Activated CD4-positive, alpha-beta T cell treated with anti-CD3 and anti-CD28 coated beads, Interleukin-2, amount 10 ng/mL, durations not matched to agents 7 days and 5 days (primary cell): ENCODE measurements at places on chromosomes 2 and 18. TPM values are rescaled to one million over a fixed set of nuclear protein-coding genes. Genes with fewer than 3 reads are reported as not detected.
A peak's percentile ranks its signal among the peaks of the same experiment; 100 is the strongest.

GRCh38 chr2:66545258-66545657 lies 110.3 kb downstream of the MEIS1 start:
- H3K27me3 ChIP-seq, result no peaks in the 10 kb centered on the region
- H3K4me1 ChIP-seq, result no peaks in the 10 kb centered on the region
- H3K4me3 ChIP-seq, result no peak overlapping the region

DNA sequence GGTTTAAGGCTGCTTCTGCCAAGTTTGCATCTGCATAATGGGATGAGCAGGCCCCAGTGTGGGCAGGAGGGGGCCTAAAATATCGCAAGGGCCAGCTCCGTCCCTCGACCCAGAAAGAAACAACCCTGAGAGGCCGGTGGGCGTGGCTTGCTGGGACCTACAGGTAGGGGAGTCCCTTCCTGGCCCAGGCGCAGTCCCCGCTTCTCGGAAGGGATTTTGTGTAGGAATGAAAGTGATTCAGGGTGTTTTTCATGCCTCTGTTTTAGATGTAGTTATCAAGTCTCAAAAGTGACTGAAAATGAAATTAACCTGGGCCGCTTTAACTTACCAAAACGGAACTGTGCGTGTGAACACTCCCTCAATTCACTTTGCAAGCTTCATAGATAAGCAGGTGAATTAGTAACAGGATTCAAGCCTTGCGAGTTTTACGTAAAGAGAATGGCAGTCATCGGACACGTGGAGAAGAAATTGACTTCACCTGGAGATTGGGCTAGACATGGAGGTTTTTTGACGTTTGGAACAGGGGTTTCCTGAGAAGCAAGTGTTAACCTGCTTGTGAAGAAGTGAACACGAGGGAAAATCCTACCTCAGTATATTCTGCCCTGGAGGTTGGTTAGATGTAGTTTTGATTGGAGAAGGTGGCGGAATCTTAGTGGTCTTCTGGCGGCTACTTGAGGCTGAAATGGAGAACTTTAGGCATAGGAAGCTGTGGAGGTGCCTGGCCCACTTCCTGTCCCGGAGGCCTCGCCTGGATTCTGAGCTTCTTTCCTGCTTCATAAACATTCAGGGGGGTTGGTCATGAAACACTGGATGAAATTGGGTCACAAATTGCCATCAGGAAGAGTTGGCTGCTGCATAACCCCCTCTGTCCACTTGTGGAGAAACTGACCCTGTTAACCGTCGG lies 1.7 kb downstream of the NCK2 start:
- DNase-seq, result peak; percentile 84
- peak overlapping the region; percentile 86 for H3K4me3 ChIP-seq
- H3K27me3 ChIP-seq, result no peaks in the 10 kb centered on the region
- peaks cover 73% of the 10 kb centered on the region for H3K4me1 ChIP-seq
- peak overlapping the region; percentile 95 for H3K27ac ChIP-seq
- H3K36me3 ChIP-seq, result peaks cover 66% of the 10 kb centered on the region

DNA sequence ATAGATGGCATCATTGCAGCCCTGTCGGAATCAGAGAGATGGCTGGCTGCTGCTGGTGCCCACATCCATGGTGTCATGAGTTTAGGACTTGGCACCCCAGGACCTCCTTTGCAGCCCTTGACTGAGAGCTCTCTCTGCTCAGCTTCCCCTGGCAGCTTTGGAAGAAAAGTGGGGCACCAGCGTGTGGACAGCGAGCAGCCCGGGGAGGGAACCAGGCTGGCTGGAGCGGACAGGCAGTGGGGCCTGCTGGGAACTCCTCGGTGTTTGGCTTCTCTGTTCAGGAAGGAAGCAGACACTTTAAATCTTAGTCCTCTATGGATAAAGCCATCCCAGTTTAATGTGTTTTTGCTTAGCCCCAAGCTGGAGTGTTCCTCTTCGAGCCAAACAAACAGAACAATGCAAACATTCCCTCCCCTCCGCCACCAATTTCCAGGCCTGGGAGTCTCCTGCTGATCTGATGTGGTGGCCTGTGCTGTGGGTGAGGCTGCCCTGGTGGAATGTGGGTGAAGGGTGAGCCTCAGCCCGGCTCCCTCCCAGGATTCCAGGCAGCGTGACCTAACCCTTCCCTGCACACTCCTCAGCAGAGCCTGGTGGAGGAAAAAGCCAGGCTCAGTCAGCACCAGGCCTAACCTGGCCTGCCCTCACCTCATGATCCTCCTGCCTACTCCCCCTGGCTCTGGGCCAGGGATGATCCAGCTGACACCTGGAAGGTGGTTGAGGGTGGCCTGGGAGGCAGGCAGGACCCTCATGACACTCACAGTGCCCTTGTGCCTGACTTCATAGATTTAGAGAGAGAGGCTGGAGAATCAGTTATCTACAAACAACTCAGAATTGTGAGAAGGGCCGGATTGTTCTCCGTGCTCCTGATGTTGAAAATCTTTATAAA lies 21.6 kb upstream of the ITGB6 start:
- H3K4me1 ChIP-seq, result peaks cover 52% of the 10 kb centered on the region
- H3K27me3 ChIP-seq, result peaks cover 3% of the 10 kb centered on the region

- H3K27me3 ChIP-seq, result no peaks in the 10 kb centered on the region
- H3K36me3 ChIP-seq, result no peaks in the 10 kb centered on the region
- no peak for DNase-seq
- H3K27ac ChIP-seq, result no peak overlapping the region
Observed at GRCh38 chr2:17171446-17172049, 346.7 kb downstream of the RAD51AP2 start.

GRCh38 chr18:53152476-53152875 lies 812.5 kb downstream of the DCC start:
- H3K27me3 ChIP-seq, result no peaks in the 10 kb centered on the region
- no peak overlapping the region for H3K4me3 ChIP-seq
- H3K4me1 ChIP-seq, result no peaks in the 10 kb centered on the region
- H3K36me3 ChIP-seq, result no peaks in the 10 kb centered on the region

DNA sequence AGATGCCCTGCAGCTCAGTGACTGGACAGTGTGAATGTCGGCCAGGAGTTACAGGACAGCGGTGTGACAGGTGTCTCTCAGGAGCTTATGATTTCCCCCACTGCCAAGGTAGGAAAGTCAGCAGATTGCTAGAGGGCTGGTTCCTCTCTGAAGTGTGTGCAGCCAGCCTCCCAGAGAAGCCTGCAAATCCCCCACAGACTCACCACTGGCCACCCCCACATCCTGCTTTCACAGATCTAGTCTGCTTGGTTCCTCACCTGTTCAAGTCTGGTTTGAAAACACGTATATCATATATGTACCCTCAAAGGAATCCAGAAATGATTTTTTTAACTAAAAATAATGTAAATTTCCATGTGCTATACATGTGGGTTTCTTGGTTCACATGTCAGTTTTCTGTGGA lies 121.1 kb downstream of the LAMA3 start:
- no peak overlapping the region for H3K27ac ChIP-seq
- H3K4me1 ChIP-seq, result peaks cover 33% of the 10 kb centered on the region
- peak; percentile 68 for DNase-seq
- peaks cover 7% of the 10 kb centered on the region for H3K27me3 ChIP-seq

DNA sequence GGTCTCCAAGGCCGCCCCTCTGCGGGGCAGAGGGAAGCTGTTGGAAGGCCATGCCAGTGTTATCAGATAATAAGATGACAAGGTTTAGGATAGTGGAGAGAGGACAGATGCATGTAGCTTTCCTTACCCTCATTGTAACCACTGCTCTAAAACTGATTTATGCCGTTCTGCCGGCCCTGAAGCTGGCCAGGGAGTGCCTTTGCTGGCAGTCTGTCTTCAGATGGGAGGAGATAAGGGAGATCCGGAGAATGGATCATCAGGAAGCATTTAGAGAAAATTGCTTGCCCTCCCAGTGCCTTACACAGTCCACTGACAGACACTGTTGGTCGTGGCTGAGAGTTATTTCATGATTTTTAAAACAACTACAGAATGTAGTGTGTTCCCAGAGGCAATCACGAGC lies 35.4 kb upstream of the MYO3B start:
- H3K4me1 ChIP-seq, result peaks cover 9% of the 10 kb centered on the region
- no peak for DNase-seq
- no peaks in the 10 kb centered on the region for H3K27me3 ChIP-seq
- H3K36me3 ChIP-seq, result no peaks in the 10 kb centered on the region
- no peak overlapping the region for H3K27ac ChIP-seq

DNA sequence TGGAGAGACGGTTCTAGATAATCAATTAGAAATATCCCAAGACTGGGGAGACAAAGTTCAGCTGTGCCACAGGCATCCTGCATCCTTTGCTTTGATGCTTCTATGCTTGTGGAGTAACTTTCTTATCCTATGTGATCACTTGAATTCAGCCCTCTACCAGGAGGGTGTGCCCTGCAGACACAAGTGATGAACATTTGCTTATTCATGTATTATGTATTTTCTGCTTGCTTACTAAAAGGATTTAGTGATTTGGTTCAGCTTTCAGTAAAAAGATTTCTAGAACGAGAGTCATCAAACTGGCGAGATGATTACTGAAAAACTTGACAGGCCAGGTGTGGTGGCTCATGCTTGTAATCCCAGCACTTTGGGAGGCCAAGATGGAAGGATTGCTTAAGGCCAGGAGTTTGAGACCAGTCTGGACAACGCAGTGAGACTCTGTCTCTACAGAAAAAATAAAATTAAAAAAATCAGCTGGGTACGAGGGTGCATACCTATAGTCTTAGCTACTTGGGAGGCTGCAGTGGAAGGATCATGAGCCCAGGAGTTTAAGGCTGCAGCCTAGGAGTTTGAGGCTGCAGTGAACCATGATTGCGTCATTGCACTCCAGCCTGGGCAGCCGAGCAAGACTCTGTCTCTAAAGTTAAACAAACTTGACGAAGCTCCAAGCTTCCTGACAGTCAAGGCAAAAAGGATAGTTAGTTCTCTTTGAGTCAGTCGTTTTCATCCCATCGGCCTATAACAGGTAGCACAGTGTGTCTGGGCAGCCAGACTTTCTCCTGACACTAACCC lies 13.3 kb downstream of the HK2 start:
- H3K27me3 ChIP-seq, result no peaks in the 10 kb centered on the region
- H3K4me3 ChIP-seq, result no peak overlapping the region
- H3K4me1 ChIP-seq, result peaks cover 95% of the 10 kb centered on the region
- DNase-seq, result no peak
- peak overlapping the region; percentile 87 for H3K27ac ChIP-seq

GRCh38 chr2:114609801-114610200 lies 167.4 kb downstream of the DPP10 start:
- H3K4me3 ChIP-seq, result no peak overlapping the region
- no peaks in the 10 kb centered on the region for H3K36me3 ChIP-seq
- H3K4me1 ChIP-seq, result no peaks in the 10 kb centered on the region
- no peak for DNase-seq
- H3K27ac ChIP-seq, result no peak overlapping the region

GRCh38 chr2:168220965-168221819 lies 26.2 kb downstream of the STK39 start:
- no peak overlapping the region for H3K4me3 ChIP-seq
- no peak overlapping the region for H3K27ac ChIP-seq
- peaks cover 15% of the 10 kb centered on the region for H3K36me3 ChIP-seq
- no peak for DNase-seq

DNA sequence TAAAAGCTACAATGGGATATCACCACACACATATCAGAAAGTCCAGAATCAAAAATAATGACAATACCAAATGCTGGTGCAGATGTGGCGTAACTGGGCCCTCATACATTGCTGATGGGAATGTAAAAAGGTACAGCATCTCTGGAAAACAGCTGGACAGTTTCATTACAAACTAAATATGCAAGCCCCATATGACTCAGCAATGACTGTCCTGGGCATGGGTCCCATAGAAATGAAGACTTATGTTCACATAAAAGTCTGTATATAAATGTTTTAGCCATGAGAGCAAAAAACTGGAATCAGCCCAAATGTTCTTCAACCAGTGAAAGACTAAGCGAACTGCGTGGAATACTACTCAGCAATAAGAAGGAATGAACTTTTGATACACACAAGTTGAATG lies 56.7 kb downstream of the ALPK2 start:
- H3K36me3 ChIP-seq, result no peaks in the 10 kb centered on the region
- no peak overlapping the region for H3K4me3 ChIP-seq
- no peaks in the 10 kb centered on the region for H3K4me1 ChIP-seq
- H3K27ac ChIP-seq, result no peak overlapping the region
- H3K27me3 ChIP-seq, result no peaks in the 10 kb centered on the region
- no peak for DNase-seq

GRCh38 chr2:100163605-100164004 lies 21.2 kb upstream of the AFF3 start:
- H3K36me3 ChIP-seq, result no peaks in the 10 kb centered on the region
- no peak overlapping the region for H3K27ac ChIP-seq
- H3K4me1 ChIP-seq, result no peaks in the 10 kb centered on the region
- peaks cover 2% of the 10 kb centered on the region for H3K27me3 ChIP-seq

- H3K4me1 ChIP-seq, result peaks cover 5% of the 10 kb centered on the region
- no peak for DNase-seq
- no peak overlapping the region for H3K4me3 ChIP-seq
Observed at GRCh38 chr18:54957996-54958395, 1.3 kb downstream of the CCDC68 start.

KCNK3 gene
- total RNA-seq, result not detected

FAM110C gene
- total RNA-seq, result 0.22 TPM

TWIST2 gene
- not detected for total RNA-seq

MYL1 gene
- not detected for total RNA-seq

IKZF2 gene
- total RNA-seq, result 5.1 TPM

ITGB6 gene
- not detected for total RNA-seq
